ENCODE measurements at places on chromosomes 1 and 21.
A peak's percentile ranks its signal among the peaks of the same experiment; 100 is the strongest.

- no peak for DNase-seq
These were observed 102.1 kb downstream of the KCND3 start for GRCh38 chr1:111887385-111887784.

DNA sequence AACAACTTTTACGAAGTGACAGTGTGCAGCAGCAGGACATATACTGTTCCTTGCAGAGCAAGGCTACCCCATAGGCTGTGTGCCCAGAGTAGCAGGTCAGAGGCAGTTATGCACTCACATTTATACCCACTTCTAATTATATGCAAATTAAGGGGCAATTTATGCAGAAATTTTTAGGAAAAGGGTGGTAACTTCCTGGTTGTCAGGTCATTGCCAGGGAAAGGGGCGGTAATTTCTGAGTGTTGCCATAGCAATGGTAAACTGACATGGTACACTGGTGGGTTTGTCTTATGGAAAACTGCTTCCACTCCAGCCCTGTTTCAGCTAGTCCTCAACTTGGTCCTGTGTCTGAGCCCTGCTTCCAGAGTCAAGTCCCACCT lies 12.0 kb upstream of the SLAMF1 start:
- DNase-seq: no peak

GRCh38 chr1:89130716-89131115 lies 4.8 kb upstream of the GBP2 start:
- DNase-seq: no peak

DNA sequence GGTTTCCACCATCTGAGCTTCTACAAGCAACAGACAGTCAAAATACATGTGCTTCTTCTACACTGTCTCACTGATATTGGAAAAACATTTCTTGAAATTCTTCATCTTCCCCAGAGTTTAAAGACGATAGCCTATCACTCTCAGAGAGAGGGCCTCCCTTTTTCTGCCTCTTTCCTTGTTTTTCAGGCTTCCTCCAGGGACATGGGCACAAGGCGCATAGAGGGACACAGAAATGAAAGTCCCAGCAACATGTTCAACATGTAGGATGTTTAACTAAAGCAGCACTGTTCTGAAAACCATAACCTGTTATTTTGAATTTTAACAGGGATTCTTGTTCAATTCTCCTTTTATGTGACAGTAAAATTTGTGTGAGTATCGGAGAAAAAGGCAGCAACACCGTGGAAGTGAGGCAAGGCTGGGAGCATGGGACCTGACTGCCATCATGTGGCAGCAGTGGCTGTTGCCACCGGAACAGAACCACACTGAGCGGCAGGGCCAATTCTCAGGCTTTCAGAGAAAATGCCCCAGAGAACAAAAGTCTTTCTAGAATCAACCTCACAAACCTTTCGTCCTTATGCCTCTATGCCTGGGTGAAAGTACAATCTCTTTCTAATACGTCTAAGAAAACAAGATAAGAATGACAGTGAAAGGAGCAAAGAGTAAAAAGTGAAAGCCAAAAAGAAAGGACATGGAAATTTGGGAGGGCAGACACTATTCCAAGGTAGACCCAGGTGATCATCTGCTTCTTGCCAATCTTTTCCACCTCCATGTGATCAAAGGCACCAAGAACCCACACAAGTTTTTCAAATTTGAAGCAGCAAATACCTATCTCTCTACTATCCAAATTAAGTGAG lies 54.5 kb downstream of the PCNX2 start:
- peak; percentile 62 for DNase-seq

DNA sequence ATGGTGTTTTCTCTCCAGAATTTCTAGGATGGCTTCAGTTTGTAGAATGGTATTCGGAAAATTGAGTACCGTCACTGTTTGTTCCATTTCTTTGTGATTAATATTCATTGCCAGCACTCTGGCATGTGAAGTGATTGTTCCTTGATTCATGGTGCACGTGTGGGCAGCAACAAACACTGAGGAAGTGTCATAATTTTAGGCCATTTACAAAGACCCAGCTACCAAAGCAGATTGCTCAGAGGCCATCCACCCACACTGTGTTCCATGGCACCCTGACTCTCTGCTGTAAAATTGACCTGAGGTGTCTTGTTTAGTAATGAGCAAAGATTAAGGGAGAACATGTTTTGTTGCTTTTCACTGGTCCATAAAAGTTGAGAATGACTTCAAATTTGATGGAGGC lies 250.9 kb upstream of the FMN2 start:
- DNase-seq: no peak

DNA sequence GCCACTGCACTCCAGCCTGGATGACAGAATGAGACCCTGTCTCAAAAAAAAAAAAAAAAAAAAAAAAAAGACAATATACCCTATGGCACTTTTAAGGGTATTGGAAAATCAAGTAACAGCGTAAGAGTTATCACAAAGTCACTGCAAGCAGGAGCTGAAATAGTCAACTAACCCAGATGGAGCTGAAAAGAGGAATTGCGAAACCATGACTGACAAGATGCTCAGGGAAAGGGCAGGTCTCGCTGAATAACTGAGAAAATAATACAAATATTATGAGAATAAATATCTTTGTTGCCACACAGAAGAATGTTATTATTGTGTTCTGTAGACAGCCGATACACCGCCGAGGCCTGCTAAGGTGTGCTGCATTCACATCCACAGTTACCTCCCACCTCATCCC lies 17.8 kb downstream of the HLCS start:
- no peak for DNase-seq

- no peak for DNase-seq
These were observed 156.5 kb downstream of the CASZ1 start for GRCh38 chr1:10639775-10640578.

GRCh38 chr21:39673736-39674135 lies 61.0 kb downstream of the B3GALT5 start:
- no peak for DNase-seq

DNA sequence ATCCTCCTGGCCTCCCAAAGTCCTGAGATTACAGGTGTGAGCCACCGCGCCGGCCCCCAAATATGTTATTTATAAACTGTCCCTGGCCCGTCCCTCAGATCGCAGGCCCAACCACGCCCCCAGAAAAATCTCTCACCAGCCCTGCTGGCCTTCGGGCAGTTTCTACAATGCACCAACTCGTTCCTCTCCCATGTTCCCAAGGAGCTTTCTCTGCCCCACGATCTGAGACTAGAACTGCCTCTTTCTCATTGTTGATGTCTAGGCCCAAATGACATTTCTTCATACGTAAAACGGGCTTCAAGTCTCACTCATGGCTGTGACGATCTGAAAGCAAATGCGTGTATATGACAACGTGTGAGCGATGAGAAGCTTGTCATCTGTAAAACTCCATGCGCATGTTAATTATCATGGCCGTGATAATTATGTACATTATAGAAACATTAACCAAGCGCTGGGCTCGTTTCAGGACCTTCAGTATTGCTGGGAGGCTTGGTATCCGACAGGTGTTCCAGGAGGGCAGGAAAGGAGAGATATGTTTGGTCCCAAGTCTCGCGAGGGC lies 748 bp upstream of the NIPAL3 start:
- no peak for DNase-seq

GRCh38 chr1:200107004-200107470 lies 79.5 kb downstream of the NR5A2 start:
- peak; percentile 42 for DNase-seq

GRCh38 chr1:18280956-18281355 lies 173.4 kb downstream of the IGSF21 start:
- no peak for DNase-seq

- DNase-seq: no peak
These were observed 149.9 kb upstream of the C1orf105 start for GRCh38 chr1:172270605-172271004.

DNA sequence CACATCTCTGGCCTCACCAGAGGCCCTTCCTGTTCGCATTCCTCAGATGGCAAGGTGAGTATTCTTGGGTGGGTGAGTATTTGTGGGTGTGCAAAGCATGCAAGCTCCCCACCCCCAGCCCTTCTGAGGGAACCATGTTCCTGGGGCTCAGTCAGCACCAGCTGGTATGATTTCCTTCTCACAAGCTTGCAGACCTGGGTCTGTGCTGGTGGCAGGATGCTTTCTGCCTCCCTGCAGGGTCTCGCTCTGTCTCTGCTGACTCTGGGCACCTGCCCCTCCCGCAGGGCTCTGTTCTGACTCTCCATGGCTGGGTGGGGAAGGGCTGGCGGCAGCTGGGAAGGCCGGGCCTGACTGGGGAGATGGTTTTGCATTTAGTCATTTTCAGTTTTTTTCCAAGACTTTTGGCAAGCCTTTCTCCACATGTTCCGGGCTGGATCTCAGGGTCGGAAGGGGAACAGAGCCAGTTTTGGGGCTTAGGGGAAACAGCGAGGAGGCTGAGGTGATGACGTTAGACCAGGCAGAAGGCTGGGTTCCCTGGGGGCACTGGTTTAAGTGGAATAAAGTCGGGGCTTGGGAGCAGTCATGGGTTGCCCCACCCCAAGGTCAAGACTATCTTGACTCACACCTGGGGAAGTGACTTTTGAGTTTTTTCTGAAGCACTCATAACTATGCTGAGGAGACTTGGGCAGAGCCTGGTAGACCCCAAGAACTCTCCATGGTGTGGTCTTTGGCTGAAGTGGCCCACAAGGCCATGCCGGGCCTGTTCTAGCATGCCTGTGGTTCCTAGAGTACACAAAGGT lies 6.2 kb downstream of the RASSF5 start:
- DNase-seq: no peak

- DNase-seq: peak; percentile 86
These were observed 8.7 kb upstream of the SLC2A5 start for GRCh38 chr1:9078015-9078751.

DNA sequence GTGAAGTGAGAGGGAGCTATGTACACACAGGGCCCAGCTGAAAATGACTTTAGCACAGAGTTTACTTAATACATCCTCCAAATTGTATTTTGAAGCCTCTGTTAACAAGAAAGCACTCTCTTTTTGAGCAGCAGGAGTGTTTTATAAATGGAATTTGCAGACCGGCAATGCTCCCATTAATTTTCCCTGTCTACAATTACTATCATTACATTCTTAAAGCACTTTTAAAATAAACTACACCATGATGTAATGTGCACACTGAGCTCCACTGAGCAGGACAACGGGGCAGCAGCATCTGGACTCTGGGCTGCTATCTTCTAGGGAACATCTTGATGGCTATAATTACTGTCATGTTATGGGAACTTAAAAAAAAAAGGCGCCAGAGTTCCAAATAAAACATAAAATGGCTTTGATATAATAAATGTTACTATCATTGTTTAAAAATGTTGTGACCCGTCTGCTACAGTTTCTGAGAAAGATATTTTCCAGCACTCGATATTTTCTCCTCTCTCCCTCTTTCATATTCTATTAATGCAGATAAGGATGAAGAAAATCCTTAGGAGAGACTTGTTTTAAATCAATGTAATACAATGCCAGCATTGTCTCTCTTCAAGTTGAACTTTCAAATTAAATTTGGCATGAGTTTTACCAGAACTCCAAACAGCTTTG lies 150.9 kb downstream of the HLX start:
- DNase-seq: no peak

DNA sequence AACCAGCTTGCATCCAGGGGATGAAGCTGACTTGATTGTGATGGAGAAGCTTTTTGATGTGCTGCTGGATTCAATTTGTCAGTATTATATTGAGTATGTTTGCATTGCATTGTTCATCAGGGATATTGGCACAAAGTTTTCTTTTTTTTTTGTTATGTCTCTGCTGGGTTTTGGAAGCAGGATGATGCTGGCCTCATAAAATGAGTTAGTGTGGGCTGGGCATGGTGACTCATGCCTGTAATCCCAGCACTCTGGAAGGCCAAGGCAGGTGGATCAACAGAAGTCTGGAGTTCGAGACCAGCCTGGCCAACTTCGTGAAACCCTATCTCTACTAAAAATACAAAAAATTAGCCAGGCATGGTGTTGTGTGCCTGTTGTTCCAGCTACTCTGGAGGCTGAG lies 8.6 kb downstream of the OR2L3 start:
- DNase-seq: no peak

DNA sequence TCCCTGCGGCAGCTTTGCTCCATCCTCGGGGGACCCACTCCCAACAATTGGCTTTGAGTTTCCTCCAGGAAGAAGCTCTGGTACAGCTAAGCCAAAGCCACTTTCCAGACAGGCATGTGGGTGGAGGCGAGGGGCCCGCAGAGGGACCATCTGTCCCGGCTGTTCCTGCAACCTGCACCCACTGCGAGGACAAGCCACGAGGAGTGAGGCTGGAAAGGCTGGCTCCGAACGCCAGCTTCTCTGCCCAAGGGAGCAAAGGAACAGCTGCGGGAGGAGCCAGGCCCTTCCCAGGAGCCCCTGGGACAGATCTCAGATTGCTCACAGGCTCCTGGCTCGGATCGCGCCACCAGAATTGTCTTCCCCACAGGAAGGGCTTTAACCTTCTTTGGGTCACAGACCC lies 28.3 kb upstream of the PEF1 start:
- DNase-seq: no peak

GRCh38 chr21:28791595-28792282 lies 200.9 kb downstream of the LTN1 start:
- DNase-seq: no peak

- peak; percentile 69 for DNase-seq
These were observed 14.3 kb downstream of the QSOX1 start for GRCh38 chr1:180168786-180169639.

DNA sequence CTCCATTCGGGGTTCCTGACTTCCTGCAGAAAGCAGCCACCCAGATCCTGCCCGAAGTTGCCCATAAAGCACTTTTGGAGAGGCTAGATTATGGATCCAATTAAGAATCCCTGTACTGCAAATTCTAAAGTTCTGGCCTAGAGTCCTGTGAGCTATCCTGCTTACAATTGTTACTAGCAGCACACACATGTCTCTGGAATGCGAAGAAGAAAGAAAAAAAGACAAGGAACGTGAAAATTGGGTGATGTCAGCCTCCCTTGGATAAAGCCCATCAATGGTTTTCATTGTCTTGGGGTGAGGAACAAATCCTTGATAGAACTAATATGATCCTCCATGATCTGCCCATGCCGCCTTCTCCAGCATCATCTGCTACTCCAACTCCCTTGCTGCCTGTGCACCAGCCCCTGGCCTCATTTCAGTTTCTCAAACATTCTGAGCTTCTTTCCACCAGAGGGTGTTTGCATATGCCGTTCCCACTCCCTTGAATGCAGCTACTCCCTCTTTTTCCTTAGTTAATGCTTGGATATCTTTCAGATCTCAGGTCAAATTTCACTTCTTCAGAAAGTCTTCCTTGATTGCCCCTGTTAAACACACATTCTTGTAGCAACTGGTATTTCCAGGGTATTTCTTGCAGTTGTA lies 94.0 kb downstream of the ST6GALNAC5 start:
- no peak for DNase-seq

GRCh38 chr1:184486761-184487445 lies 100.1 kb downstream of the C1orf21 start:
- DNase-seq: no peak

All from RPMI8226 (cell line).